ENCODE measurements at places on chromosomes 16 and 17.

GRCh38 chr16:57489229-57489628, 2.9 kb upstream of the DOK4 start:
- DNase-seq = no peak

- no peak for DNase-seq
Observed at GRCh38 chr17:32656886-32657285, 170.1 kb downstream of the CDK5R1 start.

DNA sequence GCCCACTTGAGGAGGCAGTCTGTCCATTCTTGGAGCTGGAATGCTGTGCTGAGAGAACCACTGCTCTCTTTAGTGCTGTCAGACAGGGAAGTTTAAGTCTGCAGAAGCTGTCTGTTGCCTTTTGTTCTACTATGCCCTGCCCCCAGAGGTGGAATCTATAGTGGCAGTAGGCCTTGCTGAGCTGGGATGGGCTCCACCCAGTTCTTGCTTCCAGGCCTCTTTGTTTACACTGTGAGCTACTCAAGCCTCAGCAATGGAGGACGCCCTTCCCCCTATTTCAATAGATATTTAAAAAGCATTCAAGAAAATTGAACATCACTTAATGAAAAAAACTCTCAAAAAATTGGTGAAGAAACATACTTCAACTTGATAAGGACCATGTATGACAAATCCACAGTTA, 313.5 kb downstream of the PHKB start:
- no peak for DNase-seq

- no peak for DNase-seq
Observed at GRCh38 chr16:17072104-17072503, 398.7 kb downstream of the XYLT1 start.

DNA sequence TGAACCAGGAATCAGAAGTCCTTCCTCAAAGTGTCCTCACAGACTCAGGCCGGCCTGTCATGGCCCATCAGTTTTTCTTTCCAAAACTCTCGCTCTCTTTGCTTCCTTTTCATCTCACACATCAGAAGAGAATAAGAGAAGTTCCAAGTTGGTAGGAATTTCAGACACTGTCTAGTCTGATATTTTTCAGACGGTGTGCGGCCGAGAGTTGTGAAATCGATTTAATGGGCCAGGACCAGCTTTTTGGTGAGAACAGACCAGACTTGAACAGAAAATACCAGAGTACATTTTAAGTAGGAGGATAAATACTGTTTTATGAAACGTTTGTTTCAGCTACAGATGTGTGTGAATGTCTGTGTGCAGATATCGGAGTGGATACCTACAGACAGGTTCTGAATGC, 24.8 kb upstream of the RCVRN start:
- DNase-seq = no peak

DNA sequence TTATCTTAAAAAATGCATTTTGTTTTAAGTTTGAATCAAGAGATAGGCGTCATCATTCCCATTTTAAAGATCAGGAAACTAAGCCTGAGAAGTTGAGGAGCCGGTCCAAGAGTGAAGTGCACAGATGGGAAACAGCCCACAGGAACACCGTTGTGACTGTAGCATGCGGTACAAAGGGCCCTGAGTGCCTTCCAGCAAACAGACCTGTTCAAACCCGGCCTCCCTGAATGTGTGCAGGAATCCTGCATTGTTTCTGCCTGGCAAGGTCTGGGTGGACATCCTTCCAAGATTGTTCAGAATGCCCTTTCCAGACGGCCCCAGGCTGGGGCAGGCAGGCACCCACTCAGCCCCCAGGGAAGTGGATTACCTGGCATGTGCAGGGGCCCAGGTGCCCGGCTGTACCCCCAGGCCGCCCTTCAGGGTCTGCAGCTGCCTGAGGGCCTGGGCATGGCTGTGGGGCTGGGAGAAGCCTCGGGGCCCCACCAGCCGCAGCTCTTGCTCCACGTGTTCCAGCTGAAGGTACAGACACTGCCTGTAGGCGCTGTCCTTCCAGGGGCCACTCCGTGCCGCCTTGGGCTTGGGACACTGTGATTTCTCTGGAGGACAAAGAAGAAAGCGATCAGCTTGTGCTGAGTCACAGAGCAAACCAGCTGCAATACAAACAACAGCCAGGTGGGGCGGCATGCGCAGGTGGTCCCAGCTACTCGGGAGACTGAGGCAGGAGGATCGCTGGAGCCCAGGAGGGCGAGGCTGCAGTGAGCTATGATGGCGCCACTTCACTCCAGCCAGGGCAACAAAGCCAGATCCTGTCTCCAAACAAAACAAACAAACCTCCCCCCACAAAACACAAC, 45.0 kb upstream of the GCSH start:
- DNase-seq = peak; percentile 14

GRCh38 chr17:4433515-4434031, at the start of gene SPNS3:
TSS of gene SPNS3 (plus strand) at chr17:4433940. CDS start at chr17:4433968, 28 bp downstream.
- peak; percentile 64 for DNase-seq

GRCh38 chr17:78247304-78247703, 15.9 kb downstream of the TMEM235 start:
- no peak for DNase-seq

- DNase-seq = no peak
Observed at GRCh38 chr16:78645657-78646056, 546.2 kb downstream of the WWOX start.

DNA sequence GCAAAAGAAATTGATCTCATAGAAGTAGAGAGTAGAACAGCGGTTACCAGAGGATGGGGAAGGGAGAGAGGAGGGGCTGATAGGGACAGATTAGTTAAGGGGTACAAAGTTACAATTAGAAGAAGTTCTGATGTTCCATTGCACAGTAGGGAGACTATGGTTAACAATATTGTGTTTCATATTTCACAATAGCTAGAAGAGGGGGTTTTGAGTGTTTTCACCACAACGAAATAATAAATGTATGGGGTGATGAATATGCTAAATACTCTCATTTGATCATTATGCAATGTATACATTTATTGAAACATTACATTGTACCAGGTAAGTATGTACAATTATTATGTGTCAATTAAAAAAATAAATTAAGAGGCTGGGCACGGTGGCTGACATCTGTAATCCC, 291.2 kb upstream of the KCNJ16 start:
- no peak for DNase-seq

Data from activated naive CD4-positive, alpha-beta T cell treated with anti-CD3 and anti-CD28 coated beads for 36 hours (primary cell).